Activated T-cell treated with anti-CD3 and anti-CD28 coated beads for 4 hours (primary cell): ENCODE measurements at places on chromosomes 2 and 18.

DNA sequence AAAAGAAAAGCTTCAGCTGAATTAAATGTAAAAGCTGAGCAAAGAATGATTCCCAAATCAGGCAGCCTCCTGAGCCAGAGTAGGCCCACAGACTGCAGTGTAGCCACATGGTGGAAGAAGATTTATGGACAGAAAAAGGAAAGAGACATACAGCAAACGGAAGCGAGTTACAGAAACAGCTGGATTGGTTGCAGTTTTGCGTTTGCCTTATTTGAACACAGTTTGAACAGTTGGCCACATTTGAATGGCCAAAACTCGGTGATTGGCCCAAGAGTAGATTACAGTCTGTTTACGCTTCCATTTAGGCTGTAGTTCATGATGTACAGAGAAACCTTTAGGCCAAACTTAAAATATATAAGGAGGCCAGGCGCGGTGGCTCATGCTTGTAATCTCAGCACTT, 35.1 kb downstream of the SH2D6 start:
- no peak for DNase-seq

DNA sequence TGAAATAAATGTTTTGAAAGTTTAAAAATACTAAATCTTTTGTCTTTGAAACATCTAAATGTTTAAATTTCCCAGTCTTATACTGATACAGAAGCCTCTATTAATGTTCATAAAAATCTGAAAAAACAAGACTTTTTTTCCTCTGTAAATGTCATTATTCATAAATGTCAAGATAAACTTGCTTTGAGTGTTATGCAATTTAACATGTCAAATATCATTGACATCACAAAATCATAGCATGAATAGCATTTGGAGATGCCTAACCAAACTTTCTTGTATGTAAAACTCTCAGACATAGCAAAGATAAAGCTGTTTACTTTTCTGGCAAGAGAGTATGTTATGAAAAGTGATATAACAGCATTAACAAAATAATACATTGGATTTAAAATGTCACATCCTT, 128.0 kb upstream of the CDH19 start:
- no peak for DNase-seq

DNA sequence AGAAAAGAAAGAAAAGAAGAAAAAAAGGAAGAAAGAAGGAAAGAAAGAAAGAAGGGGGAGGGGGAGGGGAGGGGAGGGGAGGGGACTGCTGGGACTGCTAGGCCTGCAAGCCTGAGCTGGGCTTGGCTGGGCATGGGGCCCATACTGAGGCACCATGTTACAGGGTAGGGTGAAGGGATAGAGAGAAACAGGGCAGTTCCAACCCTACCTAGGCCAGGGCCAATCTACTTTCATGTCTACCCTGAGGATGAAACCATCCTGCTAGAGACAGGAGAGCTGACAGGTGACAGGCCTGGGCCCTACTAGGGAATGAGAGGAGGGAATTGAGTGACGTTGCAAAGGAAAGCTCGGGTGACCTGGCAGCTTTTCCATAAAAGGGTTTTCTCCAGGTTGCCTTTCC, 41.7 kb downstream of the TEX44 start:
- no peak for DNase-seq

DNA sequence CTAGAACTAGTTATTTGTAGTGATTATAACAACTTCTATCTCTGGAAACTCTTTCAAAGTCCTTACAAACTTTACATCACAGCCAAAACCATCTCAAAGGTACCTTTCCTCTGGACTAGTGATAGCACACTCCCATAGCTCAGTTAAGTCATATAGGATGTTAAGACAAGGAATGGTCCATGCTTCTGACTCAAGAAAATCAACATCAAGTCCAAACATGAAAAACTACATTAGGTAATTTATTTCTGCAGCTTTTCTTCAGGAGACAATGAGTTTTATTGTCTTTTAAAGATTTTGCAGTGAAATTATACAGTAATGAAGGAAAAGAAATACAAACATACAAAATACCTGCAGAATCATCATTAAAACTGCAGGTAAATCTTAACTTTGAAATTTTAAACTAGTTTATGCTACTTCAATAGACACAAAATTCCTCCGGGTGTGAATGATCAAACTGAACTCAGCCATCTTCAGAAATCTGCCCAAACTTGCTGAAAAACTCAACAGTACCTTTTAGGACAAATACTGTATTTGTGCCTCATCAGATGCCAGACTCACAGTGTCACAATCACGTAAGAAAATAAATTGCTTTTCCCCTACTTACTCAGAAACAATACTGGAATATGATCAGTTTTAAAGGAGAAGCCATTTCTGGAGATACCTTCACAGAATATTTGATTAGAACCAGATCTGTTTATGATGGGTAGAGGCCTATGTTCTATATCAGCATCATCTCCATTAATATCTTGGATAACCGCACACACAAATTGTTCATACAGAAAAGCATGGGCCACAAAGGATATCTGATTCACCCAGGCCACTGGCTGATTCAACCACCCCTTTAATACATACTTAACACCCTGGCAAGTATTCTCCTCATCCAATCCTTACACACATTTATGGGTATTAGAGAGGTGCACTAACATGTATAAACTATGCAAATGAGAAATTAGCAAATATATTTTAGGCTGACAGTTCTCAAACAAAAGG, 2.6 kb downstream of the TMEM131 start:
- no peak for DNase-seq

- no peak for DNase-seq
Measured at GRCh38 chr2:143730155-143730952, 601.1 kb downstream of the ARHGAP15 start.

GRCh38 chr2:178404368-178404767, 46.6 kb downstream of the PRKRA start:
- DNase-seq = no peak

DNA sequence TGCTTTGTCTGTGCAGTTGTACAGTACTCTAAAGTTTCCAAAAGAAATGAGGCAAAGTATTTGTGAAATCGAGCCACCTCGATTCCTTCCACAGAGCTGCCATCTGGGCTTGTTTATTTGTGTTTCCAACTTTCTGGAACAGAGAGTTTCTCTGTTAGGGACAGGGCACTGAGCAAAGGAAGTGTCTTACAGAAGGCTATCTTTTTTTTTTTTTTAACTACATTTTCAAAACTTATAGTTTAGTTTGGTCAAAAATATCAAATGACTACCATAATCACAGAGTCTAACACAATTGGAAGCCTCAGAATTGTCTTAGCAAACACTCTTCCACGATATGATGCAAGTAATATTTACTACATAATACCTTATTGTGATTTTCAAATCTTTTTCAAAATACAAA, 796 bp downstream of the RFTN2 start:
- no peak for DNase-seq

DNA sequence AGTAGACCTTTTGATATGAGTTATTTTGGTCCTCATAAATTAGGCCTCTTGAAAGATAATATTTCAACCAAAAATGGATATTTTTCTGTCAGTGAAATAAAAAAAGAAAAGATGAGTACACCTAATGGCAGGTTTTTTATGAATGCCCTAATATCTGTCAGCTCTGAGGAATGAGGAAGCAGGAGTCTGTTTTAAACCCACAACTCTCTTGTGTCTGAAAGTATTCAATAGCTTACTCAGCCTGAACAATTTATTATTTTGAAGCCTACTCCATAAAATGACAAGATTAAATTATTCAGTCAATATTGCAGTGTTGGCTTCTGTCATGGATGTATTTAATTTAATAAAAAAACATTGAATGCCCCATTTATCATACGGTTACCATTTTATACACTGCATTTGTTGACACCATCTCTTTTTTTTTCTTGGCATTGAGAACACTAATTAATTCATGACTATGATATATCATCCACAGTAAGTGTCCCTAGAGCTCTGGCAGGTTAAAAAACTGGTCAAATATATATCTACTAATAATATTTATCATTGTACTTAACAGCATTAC, 548.2 kb downstream of the CBLN2 start:
- no peak for DNase-seq

DNA sequence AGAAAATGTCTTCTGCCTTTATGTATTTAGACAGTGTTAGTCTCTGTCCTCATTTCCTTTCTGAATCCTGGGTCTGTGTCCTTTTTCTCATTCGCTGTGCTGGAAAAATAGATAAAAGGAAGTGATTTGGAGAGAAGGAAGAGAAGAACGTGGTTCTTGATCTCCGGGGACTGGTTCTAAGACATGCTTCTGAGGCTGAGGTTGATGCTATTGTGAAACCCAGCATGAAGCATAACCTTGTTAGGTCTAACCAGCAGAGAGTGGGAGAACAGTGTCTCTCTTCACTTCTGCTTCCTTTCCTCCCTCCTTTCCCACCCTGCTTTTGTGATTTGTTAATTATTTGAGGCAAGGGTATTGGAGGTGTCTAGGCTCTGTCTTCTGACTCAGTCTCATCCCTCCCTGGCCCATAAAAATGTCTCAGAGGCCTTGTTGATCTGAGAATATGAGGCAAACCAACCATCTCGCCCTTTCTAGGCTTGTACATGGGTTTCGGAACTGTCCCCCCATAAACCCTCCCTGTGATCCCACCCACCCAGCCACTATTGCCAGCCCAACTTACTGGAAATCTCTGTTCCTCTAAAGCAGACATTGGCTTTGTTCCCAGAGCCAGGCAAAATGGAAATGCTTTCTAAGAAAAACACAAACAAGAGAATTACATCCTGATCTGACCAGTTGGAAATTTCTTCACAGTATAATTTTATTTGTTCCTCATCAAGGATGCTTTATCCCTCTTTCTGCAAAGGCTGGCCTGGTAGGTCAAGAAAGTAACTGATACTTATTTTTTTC, 360.6 kb upstream of the TNP1 start:
- no peak for DNase-seq

DNA sequence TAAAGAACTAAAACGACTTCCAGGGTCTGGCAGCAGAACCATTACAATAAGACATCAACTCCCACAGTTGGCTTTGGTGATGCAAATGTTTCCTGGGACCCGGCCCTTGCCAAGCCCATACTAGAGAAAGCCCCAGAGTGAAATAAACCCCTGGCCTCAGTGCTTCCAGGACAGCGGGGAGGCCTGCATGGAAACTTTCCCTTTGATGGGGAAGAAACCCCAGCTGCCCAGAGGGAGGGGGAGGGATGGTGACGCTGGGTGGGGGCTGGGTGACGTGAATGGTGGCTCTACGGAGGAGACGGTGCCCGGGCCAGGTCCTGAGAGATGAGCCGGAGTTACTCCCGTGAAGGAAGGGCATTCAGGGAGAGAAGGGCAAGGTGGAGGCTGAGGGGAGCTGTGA, 27.5 kb downstream of the INHBB start:
- DNase-seq = no peak

GRCh38 chr18:9530226-9531009, 55.1 kb downstream of the RALBP1 start:
- DNase-seq = no peak

DNA sequence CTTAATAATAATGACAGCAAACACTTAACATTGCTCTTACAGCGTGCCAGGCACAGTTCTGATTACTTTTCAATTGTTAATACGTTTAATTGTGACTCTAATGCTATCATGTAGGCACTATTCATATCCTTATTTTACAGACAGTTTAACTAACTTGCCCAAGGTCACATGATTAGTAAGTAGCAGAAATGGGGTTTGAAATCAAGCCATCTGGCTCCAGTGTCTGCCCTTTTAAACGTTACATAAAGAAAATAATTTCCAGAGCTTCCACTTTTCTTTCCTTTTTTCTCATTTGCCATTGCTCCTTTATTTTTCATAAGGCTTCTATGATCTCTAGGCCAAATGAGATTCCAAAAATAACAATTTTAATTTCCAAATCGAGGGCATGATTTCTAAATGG, 50.6 kb upstream of the IKZF2 start:
- no peak for DNase-seq

DNA sequence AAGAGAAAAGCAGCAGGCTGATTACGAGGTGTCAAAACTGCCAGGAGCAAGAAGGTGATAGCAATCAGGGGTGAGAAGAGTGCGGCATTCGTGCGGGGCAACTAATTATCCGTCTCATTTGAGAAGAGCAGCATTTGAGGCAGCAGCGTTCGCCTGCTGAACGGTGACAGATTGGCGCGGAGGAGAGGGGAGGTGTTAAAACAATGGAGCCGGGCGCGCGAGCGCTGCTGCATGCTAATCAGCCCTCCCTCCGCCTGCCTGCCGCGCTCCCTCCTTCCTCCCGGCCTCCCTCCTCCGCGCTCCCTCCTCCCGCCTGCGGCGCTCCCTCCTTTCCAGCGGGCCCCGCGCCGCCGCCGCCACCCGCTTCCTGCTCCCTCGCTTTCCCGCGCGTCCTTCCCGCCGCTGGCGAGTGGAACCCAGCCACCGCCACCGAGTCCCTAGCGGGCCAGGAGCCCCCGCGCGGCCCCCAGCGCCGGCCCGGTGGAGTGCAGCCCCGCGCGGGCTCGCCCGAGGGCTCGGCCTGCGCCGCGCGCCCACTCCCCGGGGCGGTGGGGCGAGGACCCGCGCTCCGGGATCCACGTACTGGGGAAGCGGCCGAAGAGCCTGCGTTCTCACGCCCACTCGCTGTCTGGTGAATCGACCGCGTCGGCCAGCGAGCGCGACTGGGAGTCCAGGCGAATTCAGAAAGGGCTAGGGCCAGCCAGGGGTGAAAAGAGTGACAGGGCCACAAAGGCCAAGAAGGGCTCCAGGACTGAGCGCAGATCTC, 69.5 kb upstream of the PSMD14 start:
- peak; percentile 33 for DNase-seq

- no peak for DNase-seq
Measured at GRCh38 chr2:175006281-175006680, 1.1 kb upstream of the CHN1 start.

- DNase-seq = no peak
Measured at GRCh38 chr2:98434492-98434891, 10.2 kb upstream of the INPP4A start.

DNA sequence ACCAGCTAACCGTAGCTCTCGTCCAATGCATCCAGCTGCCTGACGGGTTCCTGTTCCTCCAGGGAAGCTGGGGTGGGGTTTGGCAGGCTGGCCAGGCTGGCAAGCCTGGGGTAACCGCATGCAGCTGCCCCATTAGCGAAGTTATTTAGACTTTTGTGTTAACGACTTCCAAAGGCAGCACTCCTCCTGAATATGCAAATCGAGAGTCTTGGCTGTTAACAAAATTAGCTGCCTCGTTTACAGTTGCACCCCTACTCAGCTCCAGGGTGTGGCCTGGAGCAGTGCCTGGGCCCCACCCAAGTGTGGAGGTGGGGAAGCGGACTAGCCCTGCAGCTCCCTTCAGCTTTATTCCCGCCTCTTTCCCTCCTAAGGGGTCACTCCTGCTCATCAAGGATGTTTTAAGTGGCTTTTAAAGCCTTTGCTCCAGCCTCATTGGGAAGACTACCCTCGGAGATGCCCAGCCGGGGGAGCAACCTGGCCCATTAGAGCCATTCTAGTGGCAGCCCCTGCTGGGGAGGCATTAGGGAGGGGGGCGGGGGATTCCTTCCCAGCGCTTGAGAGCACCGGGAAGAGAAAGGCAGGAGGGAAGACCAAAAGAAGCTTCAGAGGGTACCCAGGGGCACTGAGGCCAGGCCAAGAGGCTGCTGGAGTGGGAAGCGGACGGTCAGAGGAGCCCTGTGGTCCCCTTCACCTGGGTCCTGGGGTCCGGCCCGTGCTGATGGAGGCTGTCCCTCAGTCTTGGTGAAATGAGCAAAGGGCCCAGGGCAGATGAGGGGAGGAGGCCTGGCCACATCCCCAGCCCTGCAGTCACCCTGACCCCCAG, 204.1 kb downstream of the CELF4 start:
- no peak for DNase-seq
